ENCODE measurements at places on chromosomes 5 and 9.
A peak's percentile ranks its signal among the peaks of the same experiment; 100 is the strongest.

- DNase-seq = no peak
These were observed 138.5 kb downstream of the MPDZ start for GRCh38 chr9:13140843-13141592.

- DNase-seq = peak; percentile 87
These were observed 12.9 kb downstream of the TJP2 start for GRCh38 chr9:69186841-69187611.

- no peak for DNase-seq
These were observed 136.4 kb downstream of the C9orf50 start for GRCh38 chr9:129484352-129485000.

DNA sequence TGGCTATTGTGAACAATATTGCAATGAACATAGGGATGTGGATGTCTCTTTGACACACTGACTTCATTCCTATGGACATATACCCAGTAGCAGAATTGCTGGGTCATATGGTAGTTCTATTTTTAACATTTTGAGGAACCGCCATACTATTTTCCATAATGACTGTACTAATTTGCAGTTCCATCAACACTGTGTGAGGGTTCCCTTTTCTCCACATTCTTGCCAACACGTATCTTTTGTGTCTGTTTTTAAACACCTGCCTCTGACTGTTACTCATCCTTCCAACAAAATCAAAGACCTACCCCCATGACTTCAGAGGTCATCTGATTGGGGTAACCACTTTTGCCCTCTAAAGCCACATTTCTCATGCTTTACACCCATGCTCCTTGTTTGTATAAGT, 133.5 kb downstream of the MED27 start:
- no peak for DNase-seq

DNA sequence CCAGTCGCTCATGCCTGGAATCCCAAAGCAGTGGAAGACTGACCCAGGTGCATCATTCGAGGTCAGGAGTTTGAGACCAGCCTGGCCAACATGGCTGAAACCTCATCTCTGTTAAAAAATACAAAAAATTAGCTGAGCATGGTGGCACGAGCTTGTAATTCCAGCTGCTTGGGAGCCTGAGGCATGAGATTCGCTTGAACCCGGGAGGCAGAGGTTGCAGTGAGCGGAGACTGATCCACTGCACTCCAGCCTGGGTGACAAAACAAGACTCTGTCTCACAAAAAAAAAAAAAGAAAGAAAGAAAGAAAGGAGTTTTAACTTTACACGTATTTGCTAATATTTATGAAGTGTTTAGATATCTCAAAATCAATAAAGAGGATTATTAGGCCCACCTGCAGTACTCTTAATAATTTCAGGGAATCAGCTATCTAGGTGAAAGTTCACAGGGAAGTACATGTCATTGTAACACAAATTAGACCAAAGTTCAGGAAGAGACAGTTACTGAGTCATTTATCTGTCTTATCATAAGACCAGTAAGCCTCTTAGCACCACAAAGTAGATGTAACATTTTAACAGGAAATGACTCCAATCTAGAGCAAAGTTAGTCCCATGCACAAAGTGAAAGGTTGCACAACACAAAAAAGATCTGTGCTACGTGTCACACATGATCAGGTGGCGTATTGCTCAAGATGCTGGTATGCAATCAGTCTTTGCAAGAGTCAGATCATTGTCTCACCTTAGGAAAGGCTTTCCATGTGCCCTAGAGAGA, 34.1 kb upstream of the PLIN2 start:
- peak; percentile 97 for DNase-seq

- DNase-seq = no peak
These were observed 58.2 kb downstream of the ZNF354C start for GRCh38 chr5:179118338-179118737.

DNA sequence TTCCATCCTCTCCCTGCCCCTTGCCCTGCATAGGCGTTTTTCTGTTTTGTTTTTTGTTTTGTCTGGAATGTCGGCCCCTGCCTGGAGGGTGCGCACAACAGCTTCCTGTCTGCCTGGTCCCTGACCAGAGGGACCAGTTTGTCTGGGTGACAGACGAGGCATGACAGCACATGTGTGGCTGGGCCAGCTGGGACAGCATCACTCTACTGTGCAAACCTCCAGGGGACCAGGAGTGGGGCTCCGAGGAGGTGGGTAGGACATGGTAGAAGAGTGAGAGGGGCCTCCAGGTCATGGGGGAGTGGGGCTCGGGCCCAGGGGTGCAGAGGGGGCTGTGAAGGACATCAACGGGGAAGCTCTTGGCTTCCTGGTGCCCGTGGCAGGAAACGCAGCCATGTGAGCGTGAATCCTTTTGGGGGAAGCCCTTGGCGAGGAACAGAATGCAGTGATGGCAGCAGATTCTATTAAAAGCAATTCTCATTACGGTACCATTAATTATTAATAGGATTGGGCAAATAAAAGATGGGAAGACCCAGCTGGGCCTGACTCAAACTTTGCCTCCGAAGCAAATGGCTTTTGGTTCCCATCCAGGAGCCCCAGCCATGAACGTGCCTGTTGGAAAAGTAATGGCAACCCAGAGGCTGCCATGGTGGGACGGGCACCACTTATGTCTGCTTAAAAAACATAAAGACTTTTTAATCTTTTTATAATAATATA, 184.4 kb upstream of the IER5L start:
- DNase-seq = no peak

DNA sequence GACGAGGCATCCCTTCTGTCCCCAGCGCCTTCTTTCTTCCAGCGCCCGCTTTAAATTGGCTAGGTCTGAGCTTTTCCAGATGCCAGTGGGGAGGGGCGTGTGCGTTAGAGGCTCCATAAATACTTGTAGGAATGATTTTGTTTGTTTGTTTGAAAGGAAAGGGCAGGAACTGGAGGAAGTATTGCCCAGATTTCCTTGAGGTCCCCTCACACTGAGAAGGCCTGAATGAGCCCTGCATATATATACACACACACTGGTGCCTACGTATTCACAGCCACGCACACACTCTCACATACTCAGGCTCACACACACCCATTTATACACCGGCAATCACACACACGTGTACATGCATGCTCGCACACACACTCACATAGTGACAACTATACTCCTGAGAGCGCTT, 1.0 kb upstream of the SLIT3 start:
- DNase-seq = no peak

- DNase-seq = no peak
These were observed 78.3 kb upstream of the NIPAL4 start for GRCh38 chr5:157381746-157382145.

DNA sequence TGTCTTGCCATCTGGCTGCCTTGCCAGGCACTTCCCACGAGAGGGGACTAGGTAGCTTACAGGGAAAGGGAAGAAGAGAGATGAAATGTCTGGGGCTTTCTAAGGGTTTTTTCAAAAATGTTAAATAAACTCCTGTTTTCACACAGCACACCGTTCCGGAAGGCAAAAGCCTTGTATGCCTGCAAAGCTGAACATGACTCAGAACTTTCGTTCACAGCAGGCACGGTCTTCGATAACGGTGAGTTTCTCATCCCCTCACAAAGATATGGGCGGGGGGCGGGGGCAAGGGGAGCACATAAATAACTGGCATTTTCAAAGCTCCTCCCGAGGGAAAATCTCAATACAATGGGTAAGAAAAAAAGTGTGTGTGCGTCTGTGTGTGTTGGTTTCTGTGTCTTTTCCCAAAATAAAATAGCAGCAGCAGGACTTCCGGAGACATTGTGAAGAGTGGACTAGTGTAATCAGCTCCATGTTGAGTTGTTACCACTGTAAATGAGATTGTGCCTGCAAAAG, 189.6 kb downstream of the NR3C1 start:
- no peak for DNase-seq

DNA sequence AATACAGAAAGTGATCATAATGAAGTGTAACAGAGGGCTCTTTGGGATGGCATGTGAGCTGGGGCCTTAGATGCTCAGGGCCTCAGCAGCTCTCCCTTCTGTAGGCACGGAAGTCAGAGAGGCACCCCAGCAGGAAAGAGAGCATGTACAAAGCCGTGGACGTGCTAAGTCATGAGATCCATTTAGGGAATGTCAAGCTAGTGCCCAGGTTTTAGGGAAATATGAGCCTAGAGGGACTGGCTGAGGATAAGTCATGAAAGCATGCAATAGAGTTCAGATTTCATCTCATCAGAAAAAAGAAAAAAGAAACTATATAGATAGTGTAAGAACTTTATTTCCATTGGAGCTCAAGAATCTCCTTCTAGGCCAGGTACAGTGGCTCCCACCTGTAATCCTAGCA, 379.5 kb upstream of the KLF4 start:
- no peak for DNase-seq

- DNase-seq = no peak
These were observed 27.2 kb upstream of the TNFSF8 start for GRCh38 chr9:114957558-114957957.
